Natural killer cell (primary cell): ENCODE measurements at places on chromosomes 13 and 19. TPM values are rescaled to one million over a fixed set of nuclear protein-coding genes. Genes with fewer than 3 reads are reported as not detected.

GRCh38 chr19:35522745-35523327 is 5.3 kb downstream of the SBSN start:
- no peak for DNase-seq

DNA sequence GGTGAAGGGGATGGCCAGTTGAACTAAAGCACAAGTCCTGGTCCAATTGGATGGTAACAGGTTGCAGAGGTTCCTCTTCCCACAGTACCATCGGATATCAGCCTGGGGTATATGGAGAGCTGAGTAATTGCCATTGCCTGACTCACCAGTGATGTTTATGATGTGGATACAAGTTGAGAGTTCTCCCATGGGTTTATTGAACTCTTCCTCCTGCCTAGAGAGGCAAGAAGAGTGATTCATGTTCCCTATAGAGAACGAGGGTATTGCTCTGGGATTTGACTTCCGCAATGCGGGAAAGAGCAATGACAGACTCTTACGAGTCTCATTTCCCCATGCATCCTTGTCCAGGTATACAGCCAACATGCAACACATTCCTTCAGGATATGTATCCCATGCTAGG is 111.3 kb upstream of the PCDH9 start:
- no peak for DNase-seq

GRCh38 chr13:93561576-93562225 is 335.1 kb downstream of the GPC6 start:
- DNase-seq, result no peak

GRCh38 chr19:45889210-45889885 is 3.4 kb upstream of the IRF2BP1 start:
- no peak for DNase-seq

PDE4A gene
- total RNA-seq, result 34.2 TPM

DNA sequence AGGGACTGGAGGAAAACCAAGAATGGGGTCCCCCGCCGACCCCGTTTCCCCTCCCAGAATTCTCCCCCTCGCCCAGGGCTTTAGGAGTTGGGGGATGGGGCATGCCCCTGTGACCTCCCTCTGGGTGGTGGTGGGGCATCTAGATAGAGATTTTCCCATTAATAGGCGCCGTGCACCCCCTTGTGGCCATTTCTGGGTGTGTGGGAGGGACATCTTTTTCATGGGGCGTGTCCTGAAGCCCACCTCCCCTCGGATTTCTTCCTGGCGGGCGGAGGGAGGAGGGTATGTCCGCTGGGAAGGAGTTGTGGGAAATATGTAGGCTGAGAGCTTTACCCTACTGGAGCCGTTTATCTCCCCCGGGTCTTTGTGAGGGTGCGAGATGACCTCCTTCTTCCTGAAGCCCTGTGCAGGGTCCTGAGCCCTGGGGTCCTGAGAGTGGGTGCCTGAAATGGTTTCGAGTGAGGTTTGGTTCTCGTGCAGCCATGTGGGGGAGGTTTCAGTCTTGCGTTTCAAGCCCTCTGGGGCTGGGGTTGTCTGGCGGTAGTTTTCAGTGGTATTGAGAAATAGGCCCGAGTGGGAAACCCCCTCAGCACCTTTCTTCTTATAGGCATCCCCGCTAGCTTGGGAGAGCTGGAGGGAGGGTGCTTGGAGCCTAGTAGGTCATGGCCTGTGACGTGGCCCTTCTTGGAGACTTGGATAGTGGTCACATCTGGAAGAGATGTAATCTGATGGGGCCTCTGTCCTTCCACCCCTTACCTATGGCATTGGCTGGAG is 1.0 kb downstream of the PRMT1 start:
- peak; percentile 92 for DNase-seq

GRCh38 chr19:7618348-7618747 is 11.0 kb downstream of the XAB2 start:
- DNase-seq, result no peak

- DNase-seq, result peak; percentile 43
Measured at GRCh38 chr19:55579766-55580621, 654 bp downstream of the ZNF579 start.

- no peak for DNase-seq
Measured at GRCh38 chr13:34657716-34658115, 284.4 kb upstream of the NBEA start.

DNA sequence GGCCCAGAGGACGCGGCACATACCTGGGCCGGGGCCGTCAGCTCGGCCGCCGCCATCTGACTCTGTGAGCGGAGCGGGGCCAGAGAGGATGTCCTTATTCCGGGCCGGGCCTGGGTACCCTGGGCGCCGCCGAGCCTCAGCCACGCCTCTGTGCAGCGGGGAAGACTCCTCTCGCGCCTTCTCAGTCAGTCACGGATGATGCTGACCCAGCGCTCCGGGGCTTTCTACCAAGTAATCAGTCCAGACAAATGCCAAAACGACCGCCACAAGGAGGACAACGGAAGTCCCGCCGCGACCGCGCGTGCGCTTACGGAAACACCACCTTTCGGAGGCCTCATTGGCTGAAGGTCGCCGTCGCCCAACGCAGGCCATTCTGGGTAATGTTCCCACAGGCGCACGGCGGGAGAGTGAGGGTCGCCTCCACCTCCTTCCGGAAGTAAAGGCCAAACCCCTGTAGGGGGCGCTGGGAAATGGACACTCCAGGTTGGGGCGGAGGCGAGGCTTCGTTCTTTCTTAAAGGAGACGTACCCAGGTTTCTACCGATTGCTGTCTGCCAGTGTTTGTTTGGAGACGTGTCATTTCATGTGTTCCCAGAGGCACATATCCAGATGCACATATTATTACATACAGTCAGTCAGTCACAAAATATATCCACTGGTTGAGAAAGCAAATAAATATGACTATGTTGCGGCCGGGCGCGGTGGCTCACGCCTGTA is at the start of gene ZNF256:
ZNF256 (minus strand) TSS at position 288 of the 716 bp plus-strand sequence; CDS start at position 56, 232 bp downstream.
- peak; percentile 80 for DNase-seq

DNA sequence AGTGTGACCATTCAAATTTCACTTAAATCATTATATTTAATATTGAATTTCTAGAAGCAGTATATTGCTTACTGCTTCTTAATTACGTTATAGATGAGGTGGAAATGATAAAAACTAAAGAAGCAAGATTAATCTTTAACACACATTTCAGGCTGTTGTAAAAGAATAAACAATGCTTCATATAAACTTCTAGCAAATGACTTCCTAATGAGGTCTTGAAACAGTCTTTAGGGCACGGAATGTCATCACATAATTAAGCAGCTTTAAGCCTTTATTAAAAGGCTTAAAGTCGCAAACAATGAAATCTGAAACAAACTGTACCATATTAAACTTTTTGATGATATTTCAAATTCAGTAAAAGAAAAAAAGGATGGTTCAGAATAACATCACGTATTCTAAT is 1.9 kb downstream of the SLITRK6 start:
- DNase-seq, result no peak

DNA sequence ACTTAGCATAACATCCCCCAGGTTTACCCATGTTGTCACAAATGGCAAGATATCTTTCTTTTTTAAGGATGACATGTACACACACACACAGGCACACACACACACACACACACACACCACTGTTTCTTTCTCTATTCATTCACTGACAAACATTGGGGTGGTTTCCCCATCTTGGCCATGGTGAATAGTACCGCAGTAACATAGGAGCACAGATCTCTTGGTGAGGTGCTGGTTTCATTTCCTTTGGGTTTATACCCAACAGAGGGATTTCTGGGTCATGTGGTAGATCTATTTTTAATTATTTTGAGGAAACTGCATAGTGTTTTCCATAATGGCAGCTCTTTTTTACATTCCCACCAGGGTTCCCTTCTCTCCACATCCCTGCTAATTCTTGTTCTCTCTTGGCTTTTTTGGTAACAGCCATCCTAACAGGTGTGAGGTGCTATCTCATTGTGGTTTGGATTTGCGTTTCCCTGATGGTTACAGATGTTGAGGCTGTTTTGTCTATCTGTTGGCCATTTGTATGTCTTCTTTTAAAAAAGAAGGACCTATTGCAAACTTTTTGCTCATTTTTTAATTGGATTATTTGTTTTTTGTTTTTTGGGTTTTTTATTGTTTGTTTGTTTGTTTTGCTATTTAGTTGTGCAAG is 251.7 kb upstream of the IRS2 start:
- no peak for DNase-seq

NKPD1 gene
- total RNA-seq, result 0.66 TPM

DNA sequence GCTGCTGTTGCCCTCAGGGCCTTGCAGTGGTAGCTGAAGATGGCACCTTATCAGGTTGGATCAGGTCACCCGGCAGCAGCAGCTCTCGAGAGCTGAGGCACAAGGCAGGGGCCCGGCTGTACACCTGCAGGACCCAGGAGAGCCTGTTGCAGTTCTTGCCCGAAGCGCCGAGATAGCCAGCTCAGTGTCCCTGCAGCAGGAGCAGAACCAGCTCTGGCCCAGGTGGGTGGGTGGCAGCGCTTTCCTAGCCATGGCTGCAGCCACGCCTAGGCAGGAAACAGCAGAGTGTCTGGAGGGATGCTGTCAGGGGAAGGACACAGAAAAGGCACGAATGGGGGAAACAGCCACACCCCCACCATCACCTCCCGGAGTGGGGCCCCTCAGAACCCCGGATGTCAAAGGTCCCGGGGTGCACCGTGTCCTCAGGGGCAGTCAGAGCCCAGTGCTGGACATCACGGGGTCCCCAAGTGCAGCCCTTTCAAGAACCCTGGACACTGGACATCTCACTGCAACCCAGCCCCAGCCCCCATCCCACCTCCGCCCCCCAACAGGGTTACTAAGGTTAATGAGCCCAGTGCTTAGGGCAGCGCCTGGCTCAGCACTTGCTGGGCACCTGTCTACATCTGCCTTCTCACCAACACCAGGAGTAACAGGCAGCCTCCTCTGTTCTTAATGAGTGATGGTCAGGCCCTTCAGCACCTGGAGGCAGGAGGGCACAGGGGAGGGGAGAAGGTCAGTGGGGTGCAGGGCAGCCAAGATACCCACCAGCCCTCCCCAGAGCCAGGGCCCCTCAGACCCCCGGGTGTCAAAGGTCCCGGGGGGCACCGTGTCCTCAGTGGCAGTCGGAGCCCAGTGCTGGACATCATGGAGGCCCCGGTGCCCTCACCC is 8.7 kb downstream of the ACP4 start:
- DNase-seq, result no peak

GRCh38 chr19:44800461-44800860 is 8.4 kb upstream of the BCAM start:
- DNase-seq, result peak; percentile 87

CBY2 gene
- not detected for total RNA-seq

- peak; percentile 37 for DNase-seq
Measured at GRCh38 chr19:8609279-8610040, 1.1 kb downstream of the ADAMTS10 start.

SIGLEC7 gene
- total RNA-seq, result 48.6 TPM

DNA sequence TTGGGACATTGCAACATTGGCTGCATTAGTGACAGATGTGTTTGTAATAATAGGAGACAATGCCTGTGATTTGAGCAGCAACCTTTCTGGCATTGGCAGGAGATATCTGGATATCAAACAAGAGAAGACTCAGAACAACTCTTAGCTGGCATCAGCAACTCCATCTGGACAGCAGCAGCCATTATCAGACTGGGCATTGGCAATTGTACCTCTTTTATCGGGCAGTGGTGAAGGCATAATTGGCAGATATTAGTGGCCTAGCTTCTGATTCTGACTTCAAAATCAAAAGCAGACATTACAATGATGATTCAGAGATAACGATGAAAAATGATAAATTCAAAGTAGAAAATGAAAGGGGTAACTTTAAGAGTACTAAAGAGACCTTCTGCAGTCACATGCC is 1193.7 kb downstream of the EFNB2 start:
- DNase-seq, result no peak

GRCh38 chr19:41981724-41982123 is 12.3 kb downstream of the ATP1A3 start:
- no peak for DNase-seq
